ENCODE measurements at places on chromosomes 1 and 21. TPM values are rescaled to one million over a fixed set of nuclear protein-coding genes. Genes with fewer than 3 reads are reported as not detected.

The CD101 gene
- total RNA-seq: 0.15 TPM

The ABCA4 gene
- total RNA-seq: 4.2 TPM

The FMO5 gene
- total RNA-seq: 0.76 TPM

The NCMAP gene
- not detected for total RNA-seq

The OR6N1 gene
- not detected for total RNA-seq

The DNM3 gene
- 0.76 TPM for total RNA-seq

The TNN gene
- total RNA-seq: not detected

The DCLRE1B gene
- total RNA-seq: 1.9 TPM

The SLC6A9 gene
- 0.32 TPM for total RNA-seq

The TSPAN1 gene
- 2.0 TPM for total RNA-seq

Measured in epithelial cell of umbilical artery (primary cell).